ENCODE measurements at places on chromosomes 11 and 22.

- no peak for DNase-seq
These were observed 3.9 kb upstream of the NUP50 start for GRCh38 chr22:45159652-45160462.

- no peak for DNase-seq
These were observed 1106.8 kb upstream of the RAG2 start for GRCh38 chr11:37704791-37705190.

- no peak for DNase-seq
These were observed 974 bp downstream of the ANAPC15 start for GRCh38 chr11:72111300-72112142.

DNA sequence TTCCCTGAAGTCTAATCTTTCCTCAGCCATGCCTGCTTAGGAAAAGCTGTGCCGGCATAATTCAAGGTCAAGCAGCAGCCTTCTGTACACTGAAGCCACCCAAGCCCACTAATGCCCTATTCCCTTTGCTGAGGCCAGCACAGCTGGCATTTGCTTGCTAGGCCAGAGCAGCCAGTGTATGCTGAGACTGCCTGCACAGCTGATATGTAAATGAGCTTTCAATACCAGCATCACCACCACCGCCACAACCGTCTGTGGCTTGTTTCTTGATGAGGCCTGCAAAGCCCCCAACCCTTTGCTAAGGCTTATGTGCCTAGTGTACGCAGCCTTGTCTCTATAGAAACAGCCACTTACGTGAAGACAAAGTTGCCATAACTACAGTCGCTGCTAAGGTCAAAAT lies 56.3 kb upstream of the TNRC6B start:
- no peak for DNase-seq

DNA sequence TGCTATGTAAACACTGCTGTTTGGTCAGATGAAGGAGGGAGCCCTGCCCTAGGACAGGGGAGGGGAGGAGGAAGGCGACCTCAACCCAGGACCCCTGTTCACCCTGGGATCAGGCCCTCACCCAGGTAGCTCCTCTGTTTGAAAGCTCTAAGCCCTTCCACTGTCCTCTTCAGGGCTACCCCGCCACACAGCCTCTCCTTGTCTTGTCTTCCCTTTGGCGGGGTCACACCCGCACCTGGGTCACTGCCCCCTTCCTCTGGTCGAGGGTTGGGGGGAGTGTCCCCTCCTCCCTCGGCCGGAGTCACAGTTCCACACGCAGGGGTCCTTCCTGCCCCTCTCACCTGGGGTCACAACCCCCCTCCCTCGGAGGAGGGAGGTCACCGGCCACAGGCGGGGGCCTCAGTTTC lies 463 bp upstream of the PTPMT1 start:
- DNase-seq = no peak

DNA sequence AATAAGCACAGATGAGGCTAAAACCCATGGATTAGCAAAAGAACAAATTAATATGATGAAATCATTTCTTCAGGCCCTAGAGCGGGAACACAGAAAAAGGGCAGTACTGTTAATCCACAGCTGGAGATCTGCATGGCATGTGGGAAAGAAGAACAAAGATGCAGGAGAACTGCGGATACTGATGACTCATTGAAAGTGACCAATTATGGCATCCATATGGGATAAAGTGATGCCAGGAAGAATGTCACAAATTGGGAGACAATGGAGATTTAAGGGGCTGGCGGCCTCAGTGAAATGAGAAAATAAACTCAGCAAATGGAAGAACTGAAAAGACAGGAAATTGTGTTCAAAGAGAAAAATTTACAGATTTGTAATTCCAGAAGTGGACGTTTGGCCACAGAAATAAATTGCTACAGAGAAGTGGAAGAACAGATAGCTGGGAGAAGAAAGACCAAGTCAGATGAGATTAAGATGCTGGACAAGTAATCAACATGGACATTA lies 39.4 kb downstream of the SIK3 start:
- no peak for DNase-seq

GRCh38 chr11:27315836-27316235 lies 47.2 kb downstream of the CCDC34 start:
- no peak for DNase-seq
